ENCODE measurements at places on chromosomes 13 and 19.

- DNase-seq, result no peak
Observed at GRCh38 chr13:27283906-27284493, 13.4 kb downstream of the RASL11A start.

DNA sequence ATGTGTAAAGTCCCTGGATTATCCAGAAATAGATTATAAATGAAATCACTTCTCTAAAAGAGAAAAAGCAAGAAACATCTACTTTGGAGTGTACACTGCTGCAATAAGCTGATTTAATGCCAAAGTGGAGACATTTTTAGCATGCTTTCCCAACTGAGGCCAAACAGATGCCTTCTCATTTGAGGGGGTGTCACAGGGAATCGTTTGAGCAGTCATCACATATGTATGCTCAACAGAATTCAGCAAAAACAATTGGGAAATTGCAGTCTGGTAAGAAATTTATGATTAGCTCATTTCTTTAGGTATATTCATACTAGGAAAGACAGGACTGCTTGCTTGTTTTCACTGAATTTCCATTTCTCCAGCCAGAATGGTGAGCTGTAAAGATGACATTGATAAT lies 27.3 kb upstream of the TPP2 start:
- DNase-seq, result no peak

GRCh38 chr19:58150328-58150921 lies at the start of gene ZNF329:
Gene ZNF329, minus strand, starts transcription at chr19:58150789. Its CDS starts 21,286 bp downstream, at chr19:58129503.
- peak; percentile 49 for DNase-seq

- DNase-seq, result no peak
Observed at GRCh38 chr19:50401605-50402450, 16.9 kb upstream of the SPIB start.

- peak; percentile 5 for DNase-seq
Observed at GRCh38 chr13:65292488-65292901, 1937.6 kb downstream of the PCDH9 start.

DNA sequence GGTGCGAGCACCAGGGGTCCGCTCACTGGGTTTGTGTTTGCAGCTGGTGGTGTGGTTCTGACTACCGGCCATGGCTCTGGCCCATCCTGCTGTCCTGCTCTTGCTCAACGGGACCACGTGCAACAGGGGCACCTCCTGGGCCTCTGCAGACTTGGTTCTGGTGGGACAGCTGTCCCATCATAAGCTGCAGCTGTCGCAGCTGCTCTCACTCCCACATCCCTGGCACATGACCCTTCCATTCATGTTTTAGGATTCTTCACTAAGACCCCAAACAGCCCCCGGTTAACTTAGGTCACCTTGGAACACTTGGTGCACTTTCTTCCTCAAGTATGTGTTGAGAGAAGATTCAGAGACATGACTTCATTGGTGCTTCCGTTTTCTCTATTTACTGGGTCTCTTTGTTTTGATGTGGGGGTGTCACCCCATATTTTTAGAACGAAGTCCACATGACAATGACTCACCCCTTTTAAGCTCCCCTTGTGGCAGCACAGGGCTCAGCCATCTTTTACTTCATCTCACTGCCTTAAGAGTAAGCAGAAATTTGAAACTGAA lies 68.4 kb upstream of the ARHGEF7 start:
- DNase-seq, result no peak

DNA sequence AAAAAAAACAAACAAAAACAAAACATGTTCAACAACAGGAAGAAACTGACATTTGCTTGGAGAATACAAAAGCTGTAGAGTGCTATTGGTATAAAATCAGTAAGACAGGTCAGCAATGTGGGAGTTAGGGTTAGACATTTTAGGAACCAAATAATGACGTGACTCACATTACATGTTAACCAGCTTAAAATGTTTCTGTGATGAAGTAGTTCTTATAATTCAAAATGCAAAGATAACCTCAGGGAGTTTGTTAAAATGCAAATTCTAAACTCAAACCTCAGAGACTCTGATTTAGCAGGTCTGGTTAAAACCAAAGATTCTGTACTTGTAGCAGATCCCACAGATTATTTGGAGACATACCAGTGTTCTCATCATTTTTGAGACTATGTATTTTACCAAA lies 549.4 kb upstream of the SLITRK1 start:
- DNase-seq, result no peak

Data from NT2/D1 (cell line).